Stimulated activated CD4-positive, alpha-beta T cell treated with anti-CD3 and anti-CD28 coated beads, Interleukin-1b, Interleukin-23, amount 100 ng/mL, for 24 hours (primary cell): ENCODE measurements at places on chromosomes 7 and 10.

DNA sequence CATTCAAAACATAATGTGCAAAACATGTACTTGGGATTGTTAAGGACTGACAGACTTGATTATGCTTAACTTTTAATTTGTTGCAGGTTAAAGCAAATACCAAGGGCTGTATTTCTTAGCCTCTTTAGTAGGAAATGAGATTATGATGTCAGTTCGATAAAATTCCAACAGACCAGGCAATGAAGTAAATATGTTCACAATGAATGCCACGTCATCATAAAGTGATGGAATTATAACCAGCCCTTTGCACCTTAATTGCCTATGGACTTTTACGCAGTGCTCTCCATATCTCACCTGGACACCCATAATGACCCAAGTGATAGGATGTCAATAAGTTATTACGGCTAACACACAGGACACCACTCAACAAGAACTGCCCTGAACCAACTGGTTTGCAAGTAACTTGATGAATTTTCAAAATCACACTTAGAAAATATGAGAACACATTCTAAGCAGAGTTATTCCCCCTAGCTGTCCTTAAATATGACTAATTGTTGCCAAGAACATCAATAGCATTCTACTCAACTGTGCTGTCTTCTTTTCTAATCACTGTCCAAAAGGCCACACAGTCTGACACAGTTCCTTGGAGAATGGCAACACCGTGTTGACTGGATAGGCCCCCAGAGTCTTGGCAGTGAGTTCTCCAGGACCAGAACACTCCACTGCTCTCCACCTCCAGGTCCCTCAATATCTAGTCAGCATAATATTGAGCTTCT, 115.0 kb downstream of the CHCHD3 start:
- DNase-seq: no peak

GRCh38 chr7:14016950-14017349, 27.5 kb upstream of the ETV1 start:
- no peak for DNase-seq

DNA sequence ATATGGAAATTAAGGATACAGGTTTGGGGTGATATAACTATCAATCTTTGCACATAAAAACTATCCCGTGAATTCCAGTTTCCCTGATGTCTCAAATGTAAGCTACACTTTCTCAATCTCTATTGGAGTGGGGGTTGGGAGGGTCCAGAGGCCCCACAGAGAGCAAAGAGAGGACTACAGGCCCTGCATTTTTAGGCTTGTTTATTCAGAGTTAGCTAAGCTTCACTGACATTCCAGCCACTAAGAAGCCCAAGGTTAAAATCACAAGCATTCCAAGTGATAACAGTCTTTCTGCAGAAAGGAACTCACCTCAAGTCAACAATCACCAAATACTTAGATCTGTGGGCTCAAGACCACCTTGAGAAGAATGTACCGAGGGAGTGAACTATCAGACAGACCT, 31.6 kb upstream of the LAMB1 start:
- no peak for DNase-seq

DNA sequence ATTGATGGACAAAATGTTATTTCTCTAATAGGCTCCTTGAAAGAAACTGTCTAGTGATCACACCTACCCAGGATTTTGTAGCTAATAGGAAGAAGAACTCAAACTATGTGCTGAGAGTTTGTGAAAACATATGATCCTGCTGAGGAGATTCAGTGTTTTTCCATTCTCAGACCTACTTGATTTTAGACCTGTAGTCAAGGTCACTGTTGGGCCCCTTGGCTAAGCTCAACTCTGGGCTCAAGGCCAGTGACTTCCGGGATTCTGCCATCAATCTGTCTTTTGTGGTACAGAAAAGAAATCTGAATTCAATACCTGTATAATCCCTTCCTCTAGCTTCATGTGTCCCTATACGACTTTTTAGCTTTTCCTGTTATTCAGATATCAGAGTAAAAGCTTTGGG, 79.7 kb upstream of the FERD3L start:
- no peak for DNase-seq

DNA sequence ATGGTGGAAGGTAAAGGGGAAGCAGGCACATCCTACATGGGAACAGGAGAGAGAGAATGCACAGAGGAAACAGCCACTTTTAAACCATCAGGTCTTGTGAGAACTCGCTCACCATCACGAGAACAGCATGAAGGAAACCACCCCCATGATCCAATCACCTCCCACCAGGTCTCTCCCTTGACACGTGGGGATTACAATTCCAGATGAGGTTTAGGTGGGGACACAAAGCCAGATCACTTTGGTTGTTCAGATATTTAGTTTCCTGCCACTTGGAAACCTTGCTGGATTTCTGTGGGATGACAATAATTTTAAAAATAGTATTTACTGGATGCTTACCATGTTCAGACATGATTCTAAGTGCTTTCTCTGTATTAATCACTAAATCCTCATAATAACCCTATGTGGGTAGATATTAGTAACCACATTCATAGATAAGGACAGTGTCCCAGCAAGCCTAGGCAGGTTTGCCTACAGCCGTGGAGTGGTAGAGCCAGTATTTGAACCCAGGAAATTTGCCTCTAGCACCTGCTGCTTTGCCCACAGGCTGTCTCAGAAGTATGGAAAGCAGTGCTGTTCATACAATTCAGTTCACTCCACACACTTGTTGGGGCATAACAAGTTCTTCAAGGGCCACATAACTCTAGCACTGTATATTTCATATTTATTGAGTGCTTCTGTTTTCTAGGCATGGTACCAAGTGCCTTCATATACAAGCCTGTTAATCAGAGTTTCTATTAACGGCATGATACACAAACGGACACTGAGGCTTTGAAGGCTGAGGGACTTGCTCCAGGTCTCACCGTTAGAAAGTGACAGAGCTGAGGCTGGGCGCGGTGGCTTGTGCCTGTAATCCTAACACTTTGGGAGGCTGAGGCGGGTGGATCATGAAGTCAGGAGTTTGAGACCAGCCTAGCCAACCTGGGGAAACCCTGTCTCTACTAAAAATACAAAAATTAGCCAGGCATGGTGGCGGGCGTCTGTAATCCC, 8.3 kb downstream of the TLL2 start:
- DNase-seq: no peak

GRCh38 chr10:27680006-27680557, 65.5 kb downstream of the MKX start:
- DNase-seq: no peak

- DNase-seq: no peak
Measured at GRCh38 chr10:88066876-88067275, 203.5 kb downstream of the PTEN start.

DNA sequence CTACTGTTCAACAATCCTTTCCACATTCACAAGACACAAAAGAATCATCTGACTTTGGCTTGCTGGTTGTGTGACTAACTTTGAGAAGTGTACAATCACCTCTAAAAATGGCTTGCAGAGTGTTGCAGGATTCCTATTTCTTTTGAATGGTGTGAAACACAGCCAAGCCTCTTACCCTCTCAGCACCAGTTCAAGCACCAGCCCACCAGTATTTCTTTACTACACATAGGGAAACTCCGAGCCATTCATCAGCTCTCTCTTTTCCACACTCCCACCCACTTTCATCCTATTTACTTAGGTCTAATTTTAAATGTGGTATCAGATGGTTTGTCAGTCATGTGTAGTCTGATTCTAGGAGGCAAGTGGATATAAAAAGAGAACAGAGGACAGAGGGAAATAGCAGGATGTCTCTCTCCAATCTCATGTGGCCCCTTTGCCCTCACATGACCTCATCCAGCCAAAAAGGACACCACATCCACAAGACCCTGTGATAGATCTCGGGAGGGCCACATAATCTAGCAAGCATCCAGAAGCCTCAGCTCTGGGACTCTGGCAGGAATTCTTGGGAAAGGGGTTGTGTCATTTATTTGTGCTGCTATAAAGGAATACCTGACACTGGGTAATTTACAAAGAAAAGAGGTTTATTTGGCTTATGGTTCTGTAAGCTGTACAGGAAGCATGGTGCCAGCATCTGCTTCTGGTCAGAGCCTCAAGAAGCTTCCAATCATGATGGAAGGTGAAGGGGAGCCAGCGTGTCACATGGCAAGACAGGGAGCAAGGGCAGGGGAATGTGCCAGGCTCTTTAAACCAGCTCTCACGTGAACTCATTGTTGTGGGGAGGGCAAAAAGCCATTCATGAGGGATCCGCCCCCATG, 66.8 kb upstream of the NEBL start:
- DNase-seq: no peak

DNA sequence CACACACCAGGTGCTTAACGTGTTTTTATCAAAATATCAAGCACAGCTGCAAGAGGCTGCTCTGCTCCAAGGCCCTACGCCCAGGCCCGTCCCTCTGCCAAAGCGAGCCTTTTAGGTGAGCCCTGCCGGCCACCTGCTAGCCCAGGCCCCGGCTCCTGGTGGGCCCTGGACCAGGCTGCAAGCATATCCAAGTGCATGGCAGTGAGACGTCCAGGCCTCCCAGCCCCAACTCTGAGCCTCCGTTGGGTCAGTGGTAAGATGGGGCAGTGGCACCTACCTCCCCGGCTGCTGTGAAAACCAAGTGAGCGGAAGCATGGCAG, 136.2 kb downstream of the LHPP start:
- DNase-seq: no peak
